WTC11 (cell line): ENCODE measurements at places on chromosomes 1 and 21. TPM values are rescaled to one million over a fixed set of nuclear protein-coding genes. Genes with fewer than 3 reads are reported as not detected.

The OSCP1 gene
- 1.7 to 2.3 TPM (median 2.0 TPM) in 3 replicates for total RNA-seq

The AXDND1 gene
- 0.18 TPM in 1 of 3 replicates, not detected in the others for total RNA-seq

The TTLL7 gene
- 5.9 to 7.9 TPM (median 7.7 TPM) in 3 replicates for total RNA-seq

The UBE2G2 gene
- total RNA-seq: 109 to 117 TPM (median 113 TPM) in 3 replicates

The STYXL2 gene
- 0.14 to 0.59 TPM (median 0.57 TPM) in 3 replicates for total RNA-seq

The LCE1C gene
- total RNA-seq: not detected in 3 replicates

The CCDC24 gene
- total RNA-seq: 12.1 to 20.1 TPM (median 19.2 TPM) in 3 replicates

The TPTE gene
- not detected in 3 replicates for total RNA-seq

The NMNAT1 gene
- total RNA-seq: 2.3 to 2.8 TPM (median 2.8 TPM) in 3 replicates

The CELA2A gene
- total RNA-seq: 0.83 to 1.1 TPM (median 1.1 TPM) in 3 replicates

The ELAPOR1 gene
- 1.1 to 1.5 TPM (median 1.3 TPM) in 3 replicates for total RNA-seq

The AVPR1B gene
- total RNA-seq: 0.30 to 0.68 TPM (median 0.46 TPM) in 3 replicates

The DENND2D gene
- total RNA-seq: 2.1 to 2.9 TPM (median 2.2 TPM) in 3 replicates

The ZNF496 gene
- total RNA-seq: 81.5 to 89.0 TPM (median 88.3 TPM) in 3 replicates

The MIB2 gene
- total RNA-seq: 90.6 to 120 TPM (median 113 TPM) in 3 replicates

The ADGRL4 gene
- total RNA-seq: 0.37 to 1.4 TPM (median 0.50 TPM) in 3 replicates

The CD1B gene
- not detected in 3 replicates for total RNA-seq

The CIART gene
- 7.8 to 10.5 TPM (median 8.1 TPM) in 3 replicates for total RNA-seq

The BARHL2 gene
- total RNA-seq: not detected in 3 replicates

The OR10J1 gene
- not detected in 3 replicates for total RNA-seq

The DNALI1 gene
- 10.5 to 14.6 TPM (median 13.5 TPM) in 3 replicates for total RNA-seq

The STUM gene
- 1.1 to 2.5 TPM (median 1.3 TPM) in 3 replicates for total RNA-seq

The SPRR2G gene
- total RNA-seq: not detected in 3 replicates

The ARMH1 gene
- 0.74 to 1.6 TPM (median 0.78 TPM) in 3 replicates for total RNA-seq

The DEPDC1 gene
- total RNA-seq: 39.8 to 46.0 TPM (median 44.5 TPM) in 3 replicates

The KIF26B gene
- 0.41 to 1.2 TPM (median 0.55 TPM) in 3 replicates for total RNA-seq

The F11R gene
- total RNA-seq: 202 to 213 TPM (median 203 TPM) in 3 replicates

The OVAAL gene
- not detected in 3 replicates for total RNA-seq

The IGSF5 gene
- total RNA-seq: 3.3 to 3.6 TPM (median 3.5 TPM) in 3 replicates

The OR10Z1 gene
- not detected in 3 replicates for total RNA-seq

The OR2L8 gene
- total RNA-seq: not detected in 3 replicates

The SPATA46 gene
- not detected in 3 replicates for total RNA-seq

The RHEX gene
- total RNA-seq: not detected in 3 replicates

The ARHGAP30 gene
- 0.39 to 0.92 TPM (median 0.52 TPM) in 3 replicates for total RNA-seq

The KLHL12 gene
- total RNA-seq: 29.6 to 35.5 TPM (median 34.6 TPM) in 3 replicates

The PCP4 gene
- total RNA-seq: 1.4 to 2.1 TPM (median 1.6 TPM) in 3 replicates

The DIRAS3 gene
- 0.14 to 0.22 TPM (median 0.16 TPM) in 3 replicates for total RNA-seq

The LCE1E gene
- total RNA-seq: not detected in 3 replicates

The SPRR2A gene
- total RNA-seq: not detected in 3 replicates
